Uterine smooth muscle cell (primary cell): ENCODE measurements at places on chromosomes 3 and 15. TPM values are rescaled to one million over a fixed set of nuclear protein-coding genes. Genes with fewer than 3 reads are reported as not detected.

The STIMATE gene
- total RNA-seq: 13.4 and 23.9 TPM in 2 replicates

The CTXN2 gene
- total RNA-seq: not detected in 2 replicates

The MCTP2 gene
- total RNA-seq: 2.2 and 4.1 TPM in 2 replicates

The ISG20 gene
- total RNA-seq: 1.7 and 4.2 TPM in 2 replicates

The GPR149 gene
- not detected in 2 replicates for total RNA-seq

The SCG5 gene
- total RNA-seq: 3.2 and 14.7 TPM in 2 replicates

The WWTR1 gene
- total RNA-seq: 24.1 and 24.5 TPM in 2 replicates

The SPINT1 gene
- total RNA-seq: 0.37 and 0.66 TPM in 2 replicates

The GOLGA8S gene
- total RNA-seq: under 0.01 and 0.12 TPM in 2 replicates

The LINGO1 gene
- total RNA-seq: not detected in 2 replicates

The SPINK8 gene
- not detected in 2 replicates for total RNA-seq

The CAPN3 gene
- total RNA-seq: 0.44 and 1.6 TPM in 2 replicates

The ANXA2 gene
- 2,986 and 5,444 TPM in 2 replicates for total RNA-seq

The ABHD10 gene
- total RNA-seq: 57.5 and 73.8 TPM in 2 replicates

The MB21D2 gene
- 7.6 and 18.7 TPM in 2 replicates for total RNA-seq

The CLSTN2 gene
- 0.50 and 1.00 TPM in 2 replicates for total RNA-seq
